ENCODE measurements at places on chromosomes 6 and 20. TPM values are rescaled to one million over a fixed set of nuclear protein-coding genes. Genes with fewer than 3 reads are reported as not detected.

DNA sequence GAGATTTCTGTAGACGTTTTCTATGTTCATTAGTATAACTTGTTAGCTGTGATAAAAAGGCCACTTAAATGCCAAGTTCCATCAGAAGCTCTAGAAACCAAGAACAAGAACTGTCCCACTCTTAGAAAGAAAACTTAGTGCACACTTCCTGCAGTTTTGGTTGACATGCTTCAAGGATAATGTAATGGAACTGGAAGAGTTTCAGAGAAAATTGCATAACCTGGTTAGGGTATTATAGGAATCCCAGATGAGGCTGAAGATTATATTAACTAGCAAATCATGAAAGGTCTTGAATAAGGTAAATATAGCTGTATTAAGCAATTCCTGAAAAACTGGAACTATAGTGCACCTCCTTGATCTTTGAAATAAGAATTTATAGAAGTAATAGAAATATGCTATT lies 1.8 kb upstream of the PHACTR2 start:
- no peak for DNase-seq

GRCh38 chr6:6717953-6718352 lies 129.4 kb downstream of the LY86 start:
- no peak for DNase-seq

- no peak for DNase-seq
Observed at GRCh38 chr20:62880935-62881661, 19.5 kb upstream of the TCFL5 start.

DNA sequence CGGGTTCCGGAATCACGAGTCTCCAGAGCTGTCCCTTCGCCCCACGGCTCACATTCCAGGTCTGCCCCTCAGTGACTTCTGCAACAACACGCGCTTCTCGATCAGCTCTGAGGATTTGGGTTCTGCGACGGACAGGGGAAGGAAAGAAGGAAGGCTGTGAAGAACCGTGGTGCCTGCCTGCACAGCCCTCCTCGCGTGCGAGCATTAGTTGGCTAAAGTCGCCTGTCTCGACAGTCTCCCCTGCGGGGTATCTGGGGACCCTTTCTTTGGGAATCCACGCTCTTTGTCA lies 23.1 kb downstream of the VPS52 start:
- DNase-seq, result no peak

GRCh38 chr6:112956696-112957535 lies 609.8 kb downstream of the RFPL4B start:
- peak; percentile 10 for DNase-seq

- DNase-seq, result no peak
Observed at GRCh38 chr20:41213150-41213820, 75.9 kb downstream of the PLCG1 start.

DNA sequence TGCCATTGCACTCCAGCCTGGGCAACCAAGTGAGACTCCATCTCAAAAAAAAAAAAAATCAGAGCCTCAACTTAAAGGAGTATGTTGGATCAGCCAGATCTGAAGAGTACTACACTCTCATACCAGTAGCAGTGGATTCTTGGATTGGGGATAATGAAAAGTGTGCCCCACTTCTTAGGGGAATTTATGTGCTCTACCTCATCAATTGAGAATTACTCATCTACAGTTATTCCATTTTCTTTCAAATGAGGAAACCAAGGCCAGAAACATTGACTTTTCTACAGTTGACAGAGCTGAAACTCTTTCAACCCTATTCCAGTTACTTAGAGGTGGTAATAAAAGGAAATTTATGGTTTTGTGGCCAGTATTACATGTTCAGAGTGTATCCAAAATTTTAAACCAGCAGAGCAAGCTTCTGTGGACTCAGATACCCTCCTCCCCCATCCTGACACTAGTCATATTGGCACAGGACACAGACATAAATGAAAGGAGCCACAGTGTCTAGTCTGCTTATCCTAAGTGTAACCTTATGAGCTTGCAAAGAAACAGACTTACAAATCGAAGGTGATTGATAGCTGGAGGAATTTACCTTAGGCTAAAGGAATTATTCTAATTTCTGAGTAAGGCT lies 51.2 kb downstream of the ORC3 start:
- no peak for DNase-seq

DNA sequence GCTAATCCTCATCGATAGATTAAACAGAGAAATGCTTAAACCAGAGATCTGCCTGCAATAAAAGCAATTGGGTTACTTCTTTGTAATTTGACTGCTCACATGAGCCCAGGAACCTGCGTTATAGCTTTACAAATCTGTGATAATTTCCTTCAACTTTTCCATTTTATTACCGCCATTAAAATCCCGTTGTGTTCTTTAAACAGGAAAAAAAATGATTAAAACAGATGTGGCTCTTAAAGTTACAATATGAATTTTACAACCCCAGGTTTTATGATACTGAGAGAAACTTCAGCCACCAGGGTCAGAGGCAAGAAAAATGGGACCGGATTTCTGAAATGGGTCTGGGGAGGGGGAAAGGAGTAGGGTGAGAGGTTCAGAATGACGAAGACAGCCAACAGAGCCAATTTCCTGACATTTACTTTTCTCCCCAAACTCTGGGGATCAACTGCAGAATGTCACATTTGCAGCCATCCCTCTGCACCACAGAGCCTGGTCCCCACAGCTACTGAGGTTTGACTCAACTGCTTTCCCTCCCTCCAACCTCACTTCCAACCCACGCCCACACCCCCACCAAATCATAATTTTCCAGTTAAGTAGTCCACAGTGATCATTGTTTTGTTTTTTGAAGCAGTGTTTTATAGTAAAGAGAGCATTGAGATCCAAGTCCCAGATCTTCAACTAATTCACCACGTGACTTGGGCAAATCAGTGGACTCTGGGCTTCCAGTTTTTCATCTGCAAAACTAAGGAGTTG lies 77.6 kb upstream of the EYA2 start:
- no peak for DNase-seq

GRCh38 chr20:49460916-49461315 lies 21.6 kb downstream of the KCNB1 start:
- DNase-seq, result no peak

DNA sequence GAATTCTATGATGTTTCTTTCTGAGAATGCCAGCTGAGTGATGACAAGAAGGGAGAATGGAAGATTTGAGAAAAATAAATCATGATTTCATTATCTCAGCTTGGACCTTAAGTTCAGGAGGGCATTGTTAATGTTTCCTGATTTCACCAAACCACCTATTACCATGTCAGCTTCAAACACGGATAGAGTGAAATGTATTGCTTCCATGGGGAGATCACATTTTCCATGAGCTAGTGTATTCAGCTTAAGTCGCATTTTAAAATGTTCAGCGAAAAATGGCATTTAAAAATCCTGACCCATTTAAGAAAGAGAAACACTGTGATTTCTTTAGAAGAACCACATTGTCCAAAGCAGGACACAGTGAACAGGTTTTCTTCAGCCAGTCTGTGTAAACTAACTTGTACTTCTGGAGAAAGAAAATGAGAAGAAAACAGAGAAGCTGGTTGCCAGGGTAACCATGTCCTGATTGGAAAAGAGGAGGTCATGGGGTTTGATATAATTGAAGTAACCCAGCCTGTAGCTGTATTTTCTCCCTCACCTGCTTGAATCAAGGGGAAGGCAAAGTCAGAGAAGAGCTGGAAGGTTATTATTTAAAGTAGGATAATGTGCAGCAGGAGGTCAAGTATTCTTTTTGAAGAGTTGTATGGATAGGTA lies 684.1 kb upstream of the NRSN1 start:
- DNase-seq, result no peak

GRCh38 chr6:24673625-24674024 lies 6.7 kb downstream of the ACOT13 start:
- no peak for DNase-seq

- no peak for DNase-seq
Observed at GRCh38 chr6:98352348-98352747, 482.0 kb upstream of the POU3F2 start.

- no peak for DNase-seq
Observed at GRCh38 chr20:45816951-45817350, 4.5 kb downstream of the UBE2C start.

- DNase-seq, result peak; percentile 82
Observed at GRCh38 chr20:64077876-64078551, 1.3 kb downstream of the RGS19 start.

- DNase-seq, result no peak
Observed at GRCh38 chr6:38479331-38479730, 160.4 kb downstream of the BTBD9 start.

DNA sequence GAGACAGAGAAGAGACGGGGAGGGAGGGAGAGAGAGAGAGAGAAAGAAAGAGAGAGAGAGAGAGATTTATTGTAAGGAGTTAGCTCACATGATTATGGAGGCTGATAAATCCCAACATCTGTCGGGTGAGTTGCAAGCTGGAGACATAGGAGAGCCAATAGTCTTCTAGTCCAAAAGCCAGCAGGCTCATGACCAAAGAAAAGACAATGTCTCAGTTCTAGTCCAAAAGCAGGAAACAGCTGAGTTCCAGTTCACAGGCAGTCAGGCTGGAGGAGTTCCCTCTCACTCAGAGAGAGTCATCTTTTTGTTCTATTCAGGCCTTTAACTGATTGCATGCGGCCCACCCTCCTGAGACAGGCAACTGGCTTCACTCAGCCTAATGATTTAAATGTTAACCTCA lies 416.6 kb downstream of the PREX1 start:
- DNase-seq, result no peak

DNA sequence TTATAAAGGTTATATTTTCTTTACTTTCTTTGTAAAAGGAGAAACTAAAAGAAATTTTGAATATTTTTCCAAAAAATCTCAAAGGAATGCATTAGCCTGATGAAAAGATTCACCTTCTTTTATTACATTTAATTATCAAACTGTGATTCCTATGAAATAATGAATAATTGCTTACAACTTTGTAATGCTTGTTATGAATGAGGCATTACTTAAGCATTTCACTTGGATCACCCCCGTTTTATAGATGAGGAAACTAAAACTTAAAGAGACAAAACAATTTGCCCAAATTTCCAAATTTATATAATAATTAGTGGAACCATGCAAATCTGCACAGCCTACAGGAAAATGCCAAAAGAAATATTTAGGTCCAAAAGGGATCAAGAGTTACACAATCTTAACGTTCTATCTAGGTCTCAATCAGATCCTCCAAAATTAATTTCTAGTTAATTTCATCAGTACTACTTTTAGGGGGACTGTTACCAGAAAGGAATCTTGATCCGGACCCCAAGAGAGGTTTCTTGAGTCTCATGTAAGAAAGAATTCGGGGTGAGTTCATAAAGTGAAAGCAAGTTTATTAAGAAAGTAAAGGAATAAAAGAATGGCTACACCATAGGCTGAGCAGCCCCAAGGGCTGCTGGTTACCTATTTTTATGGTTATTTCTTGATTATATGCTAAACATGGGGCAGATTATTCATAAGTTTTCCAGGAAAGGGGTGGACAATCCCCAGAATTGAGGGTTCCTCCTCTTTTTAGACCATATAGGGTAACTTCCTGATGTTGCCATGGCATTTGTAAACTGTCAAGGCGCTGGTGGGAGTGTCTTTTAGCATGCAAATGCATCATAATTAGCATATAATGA lies 288.0 kb downstream of the ADGB start:
- no peak for DNase-seq

DNA sequence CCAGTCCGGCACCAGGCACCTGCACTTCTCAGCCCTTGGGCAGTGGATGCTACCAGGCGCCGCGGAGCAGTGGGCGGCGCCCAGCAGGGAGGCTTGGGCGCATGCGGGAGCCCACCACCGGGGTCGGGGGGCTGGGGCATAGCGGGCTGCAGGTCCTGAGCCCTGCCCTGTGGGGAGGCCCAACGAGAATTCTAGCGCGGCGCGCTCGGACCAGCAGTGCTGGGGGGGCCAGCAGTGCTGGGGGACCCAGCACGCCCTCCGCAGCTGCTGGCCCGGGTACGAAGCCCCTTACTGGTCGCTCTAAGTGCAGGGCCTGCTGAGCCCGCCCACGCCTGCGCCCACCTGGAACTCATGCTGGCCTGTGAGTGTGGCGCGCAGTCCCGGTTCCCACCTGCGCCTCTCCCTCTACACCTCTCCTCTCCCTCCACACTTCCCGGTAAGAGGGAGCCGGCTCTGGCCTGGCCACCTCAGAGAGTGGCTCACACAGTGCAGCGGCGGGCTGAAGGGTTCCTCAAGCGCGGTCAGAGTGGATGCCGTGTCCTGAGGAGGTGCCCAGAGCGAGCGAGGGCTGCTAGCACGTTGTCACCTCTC lies 28.5 kb upstream of the SERPINB1 start:
- no peak for DNase-seq

DNA sequence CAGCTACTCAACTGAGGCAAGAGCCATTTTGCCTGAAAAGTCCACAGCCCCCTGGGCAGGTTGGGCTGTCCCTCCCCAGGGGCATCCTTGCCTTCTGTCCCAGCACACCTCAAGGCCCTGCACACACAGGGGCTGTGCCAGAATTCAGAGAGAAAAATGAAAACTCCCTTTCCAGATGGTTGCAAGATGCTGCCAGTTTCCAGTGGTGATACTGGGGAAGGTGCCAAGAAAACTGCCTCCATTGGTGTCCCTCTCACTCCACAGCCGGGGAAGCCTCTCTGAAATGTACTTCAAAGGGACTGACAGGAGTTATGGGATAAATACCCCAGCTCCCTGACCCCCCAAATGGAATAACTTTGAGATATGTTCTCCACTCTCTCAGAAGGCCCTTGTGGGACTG lies 154.2 kb upstream of the MAFB start:
- DNase-seq, result no peak

GRCh38 chr20:42161228-42161829 lies 543.2 kb upstream of the CHD6 start:
- DNase-seq, result no peak

GRCh38 chr6:131136021-131136786 lies 937 bp downstream of the AKAP7 start:
- no peak for DNase-seq

DNA sequence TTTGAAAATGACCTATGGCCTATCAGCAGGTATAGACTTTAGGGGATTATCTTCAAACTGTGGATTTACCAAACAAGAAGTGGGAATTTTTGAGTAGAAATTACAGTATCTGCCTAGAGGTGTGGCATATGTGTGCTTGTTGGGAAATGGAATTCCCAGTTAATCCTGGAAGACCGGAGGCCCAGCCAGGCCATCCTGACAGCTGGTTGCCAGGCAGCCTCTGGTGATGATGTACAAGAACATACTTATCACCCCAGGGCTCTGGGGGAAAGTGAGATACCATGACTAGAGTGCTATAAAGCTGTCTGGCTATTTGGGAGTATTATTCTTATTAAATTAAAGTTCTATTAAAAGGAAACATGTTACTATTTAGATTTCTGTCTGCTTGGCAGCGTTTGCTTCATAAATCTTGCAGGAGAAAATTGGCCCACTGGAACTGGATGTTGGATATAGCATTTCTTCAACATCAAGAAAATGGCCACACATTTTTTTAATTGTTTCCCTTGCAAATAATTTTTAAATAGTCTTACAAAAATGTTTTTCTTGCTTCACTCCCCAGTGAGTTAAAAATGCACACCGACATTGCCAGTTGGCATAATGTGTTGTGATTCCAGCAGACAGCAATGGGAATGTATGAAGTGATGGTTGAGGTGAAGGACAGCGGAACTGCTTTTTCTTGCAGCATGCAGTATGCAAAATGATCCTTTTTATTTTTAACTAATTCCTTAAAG lies 187.8 kb downstream of the MYLK4 start:
- no peak for DNase-seq

GRCh38 chr6:129370268-129370916 lies 339.6 kb downstream of the ARHGAP18 start:
- DNase-seq, result peak; percentile 3

The GPR63 gene
- 0.71 TPM for total RNA-seq

The ARMH2 gene
- not detected for total RNA-seq

The SLC17A3 gene
- 0.14 TPM for total RNA-seq

The TDRD6 gene
- 0.09 TPM for total RNA-seq

The GPLD1 gene
- 7.7 TPM for total RNA-seq

The PSORS1C1 gene
- total RNA-seq, result 0.14 TPM

Data from thymus (tissue), 14 donors.